ENCODE measurements at places on chromosomes 2 and 18.

DNA sequence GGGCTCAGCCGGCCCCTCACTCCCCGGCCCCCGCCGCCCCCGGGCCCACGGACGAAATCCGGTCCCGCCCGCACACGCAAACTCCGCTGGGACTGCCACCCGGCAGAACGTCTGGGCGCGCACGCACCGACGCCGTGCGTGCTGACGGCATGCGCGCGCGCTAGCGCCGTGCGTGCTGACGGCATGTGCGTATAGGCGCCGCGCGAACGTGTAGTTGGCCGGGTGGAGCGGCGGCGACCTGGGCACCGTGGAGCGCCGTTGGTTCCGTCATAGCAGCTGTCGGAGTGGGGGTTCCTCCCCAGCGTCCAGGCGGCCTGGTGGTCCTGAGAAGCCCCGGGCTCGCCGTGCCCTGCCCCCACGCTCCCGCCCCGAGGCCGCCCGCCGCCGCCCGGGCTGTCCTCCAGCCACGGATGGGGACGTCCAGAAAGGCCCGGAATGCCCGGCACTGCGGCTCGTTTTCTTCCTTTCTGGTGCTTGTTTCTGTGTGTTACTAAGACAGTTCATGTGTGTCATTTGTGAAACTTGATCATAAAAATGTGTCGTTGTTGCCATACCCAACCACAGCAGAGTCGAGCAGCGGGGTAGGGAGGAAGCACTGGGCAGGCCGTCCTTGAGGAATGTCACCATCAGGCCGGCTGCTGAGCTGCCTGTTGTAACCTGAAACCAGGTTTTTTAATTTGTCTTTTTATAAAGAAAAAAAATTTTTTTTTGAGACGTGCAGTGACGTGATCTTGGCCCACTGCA lies at the start of gene TXNL4A:
TXNL4A (minus strand) TSS at position 113 of the 744 bp plus-strand sequence. CDS start 171 bp downstream, outside the sequence.
- peak; percentile 76 for DNase-seq

DNA sequence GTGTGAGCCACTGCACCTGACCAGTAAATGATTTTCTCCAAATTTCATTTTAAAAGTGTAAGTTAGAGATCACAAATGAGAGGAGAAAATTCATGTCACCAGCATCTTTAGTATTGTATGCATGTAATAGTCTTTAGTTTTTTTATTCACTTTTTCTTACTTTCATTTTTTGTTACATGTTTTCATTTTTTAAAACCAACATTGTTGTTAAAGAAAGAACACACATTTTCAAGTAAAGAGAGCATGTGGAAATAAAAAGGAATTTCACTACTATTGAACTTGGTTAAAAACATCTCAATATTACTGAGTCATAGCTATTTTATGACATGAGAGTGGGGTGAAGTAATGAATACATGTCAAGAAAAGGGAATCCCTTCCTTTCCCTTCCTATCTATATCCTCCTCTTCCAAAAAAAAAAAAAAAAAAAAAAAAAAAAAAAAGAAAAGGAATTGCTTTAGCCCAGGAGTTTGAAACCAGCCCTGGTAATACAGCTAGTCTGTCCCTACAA lies 29.1 kb upstream of the PMAIP1 start:
- DNase-seq = no peak

- peak; percentile 30 for DNase-seq
Observed at GRCh38 chr18:21735452-21736015, 5.1 kb upstream of the MIB1 start.

- no peak for DNase-seq
Observed at GRCh38 chr18:26383454-26384270, 157.4 kb downstream of the TAF4B start.

DNA sequence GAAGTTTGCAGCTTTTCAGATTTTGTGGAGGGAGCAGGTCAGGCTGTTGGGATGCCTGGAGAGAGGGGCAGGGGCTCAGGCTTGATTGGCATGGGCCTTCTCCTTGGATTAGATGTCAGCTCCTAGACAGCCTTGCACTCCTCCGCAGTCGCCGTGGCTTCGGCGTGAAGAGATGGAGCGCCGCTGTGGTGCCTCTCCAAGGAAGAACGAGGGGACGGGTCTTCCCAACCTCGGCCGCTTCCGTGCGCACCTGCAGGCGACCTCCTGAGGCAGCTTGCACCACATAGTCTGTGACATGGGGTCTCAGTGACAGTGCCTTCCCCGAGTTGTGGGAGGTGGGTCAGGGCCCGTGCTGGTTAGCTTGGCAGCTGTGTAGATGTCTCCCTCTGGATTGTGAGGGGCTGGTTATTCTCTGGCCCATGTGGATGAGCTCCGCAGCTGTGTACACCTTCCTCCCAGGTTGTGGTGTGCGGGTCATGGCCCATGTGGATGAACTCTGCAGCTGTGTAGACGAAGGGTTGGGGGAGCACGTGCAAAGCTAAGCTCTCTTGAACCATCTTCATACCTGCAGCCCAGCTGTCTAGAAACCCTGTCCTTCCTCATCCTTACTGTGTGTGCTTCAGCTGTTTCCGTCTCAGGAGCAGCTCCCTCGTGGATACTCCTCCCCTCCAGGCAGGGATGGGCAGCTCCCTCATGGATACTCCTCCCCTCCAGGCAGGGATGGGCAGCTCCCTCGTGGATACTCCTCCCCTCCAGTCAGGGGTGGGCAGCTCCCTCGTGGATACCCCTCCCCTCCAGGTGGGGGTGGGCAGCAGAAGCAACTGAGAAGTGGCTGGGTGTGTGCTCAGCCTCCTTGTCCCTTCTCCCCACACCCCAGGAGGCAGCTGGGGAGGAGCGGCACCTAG lies 170.3 kb downstream of the LDLRAD4 start:
- no peak for DNase-seq

- no peak for DNase-seq
Observed at GRCh38 chr18:29608982-29609381, 1432.1 kb upstream of the CDH2 start.

DNA sequence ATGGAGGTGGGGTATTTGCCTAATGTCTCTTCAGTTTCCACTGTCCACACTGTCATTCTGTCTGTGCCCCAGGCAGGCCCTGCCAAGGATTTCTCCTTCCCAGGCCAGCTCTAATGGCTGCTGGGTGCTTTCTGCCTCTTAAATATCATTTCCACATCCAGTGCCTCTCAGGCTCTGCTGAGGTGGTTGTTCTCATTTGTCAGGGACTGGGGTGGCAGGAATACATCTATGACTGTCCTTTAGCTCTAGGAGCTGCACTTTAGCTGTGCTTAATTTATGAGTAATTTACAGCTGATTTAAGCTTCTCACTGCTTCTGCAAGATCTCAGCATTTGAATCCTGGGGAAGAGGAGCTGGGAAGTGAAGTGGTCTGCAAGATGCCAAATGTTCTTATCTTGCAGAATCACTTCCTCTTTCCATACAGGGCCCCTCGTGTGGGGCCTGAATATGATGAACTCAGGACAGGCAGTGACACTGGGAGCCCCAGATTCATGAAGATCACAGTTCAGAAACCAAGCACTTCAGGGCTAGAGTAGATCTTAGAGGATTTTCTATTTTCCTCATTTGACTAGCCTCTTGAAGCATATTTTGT lies 150.2 kb downstream of the FSHR start:
- DNase-seq = no peak

DNA sequence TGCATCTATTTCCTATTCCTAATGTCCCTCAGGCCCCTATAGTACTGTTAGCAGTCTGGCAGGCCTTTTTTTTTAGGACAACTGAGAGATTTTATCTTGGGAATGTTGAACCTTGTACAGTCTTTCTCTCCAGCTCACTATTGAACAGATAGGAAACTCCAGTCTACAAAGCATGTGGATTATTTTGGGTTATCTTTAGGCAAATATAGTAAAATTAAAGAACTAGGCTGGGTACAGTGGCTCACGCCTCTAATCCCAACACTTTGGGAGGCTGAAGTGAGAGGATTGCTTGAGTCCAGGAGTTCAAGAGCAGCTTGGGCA lies 102.7 kb downstream of the OSBPL6 start:
- no peak for DNase-seq

DNA sequence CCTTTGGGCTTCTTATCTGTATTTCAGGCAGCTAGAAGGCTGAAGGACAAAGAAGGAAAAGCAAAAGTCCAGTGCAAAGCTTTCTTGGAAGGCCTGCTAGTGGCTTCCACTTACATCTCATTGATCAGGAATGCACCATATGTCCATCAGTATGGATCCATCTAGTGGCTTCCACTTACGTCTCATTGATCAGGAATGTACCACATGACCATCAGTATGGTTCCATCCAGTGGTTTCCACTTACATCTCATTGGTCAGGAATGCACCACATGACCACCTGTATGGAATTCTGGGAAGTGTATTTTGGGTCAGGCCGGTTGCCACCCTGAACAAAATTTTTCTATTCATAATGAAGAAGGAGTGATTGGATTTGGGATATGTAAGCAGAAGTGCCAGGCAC lies 70.6 kb downstream of the LYPD6 start:
- no peak for DNase-seq

GRCh38 chr18:21257386-21257785 lies 15.4 kb downstream of the GREB1L start:
- DNase-seq = no peak

- DNase-seq = no peak
Observed at GRCh38 chr2:30264274-30264673, 32.9 kb downstream of the LBH start.

DNA sequence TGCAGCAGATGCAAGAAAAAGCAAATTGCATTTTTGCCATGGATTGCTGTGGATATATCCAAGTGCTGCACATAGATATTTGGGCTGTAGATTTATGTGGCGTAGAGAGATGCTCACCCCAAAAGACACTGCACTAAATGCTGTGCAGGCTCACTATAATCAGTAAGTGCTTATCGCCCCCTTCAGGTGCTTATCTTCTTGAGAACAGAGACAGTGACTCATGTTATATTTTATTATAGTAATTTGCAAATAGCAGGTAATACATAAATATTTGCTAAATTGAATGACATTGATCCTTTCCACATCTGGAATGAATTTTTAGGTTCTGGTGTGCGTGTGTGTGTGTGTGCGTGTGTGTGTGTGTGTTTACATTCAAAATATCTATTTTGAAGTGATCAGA lies 36.8 kb upstream of the PLEKHM3 start:
- DNase-seq = no peak

DNA sequence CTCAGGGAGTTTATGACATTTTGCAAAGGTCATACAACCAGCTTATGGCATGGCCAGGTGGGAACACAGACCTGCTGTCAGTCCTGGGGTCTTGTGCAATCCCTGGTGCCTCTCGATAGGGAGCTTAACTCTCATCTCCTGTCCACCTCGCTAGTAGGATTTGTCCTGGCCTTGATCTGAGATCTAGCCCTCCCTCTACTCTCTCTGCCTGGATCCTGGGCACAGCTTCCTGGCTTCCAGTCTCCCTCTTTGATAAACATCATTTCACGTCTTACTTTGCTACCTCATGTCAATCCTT lies 13.8 kb downstream of the GALR1 start:
- DNase-seq = no peak

DNA sequence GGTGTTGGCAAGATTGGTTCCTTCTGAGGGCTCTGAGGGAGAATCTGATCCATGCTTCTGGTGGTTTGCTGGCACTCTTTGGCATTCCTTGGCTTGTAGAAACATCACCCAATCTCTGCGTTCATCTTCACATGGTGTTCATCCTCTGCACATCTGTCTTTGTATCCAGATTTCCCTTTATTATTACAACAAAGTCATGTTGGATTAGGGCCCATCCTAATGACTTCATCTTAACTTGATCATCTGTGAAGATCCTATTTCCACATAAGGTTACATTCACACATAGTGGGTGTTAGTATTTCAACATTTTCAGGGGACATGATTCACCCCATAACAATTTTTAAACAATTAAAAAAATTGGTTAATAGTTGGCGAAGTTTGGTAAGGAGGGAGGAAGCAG lies 177.4 kb upstream of the CWC22 start:
- DNase-seq = no peak

- no peak for DNase-seq
Observed at GRCh38 chr2:22281033-22281432, 1103.9 kb upstream of the KLHL29 start.

DNA sequence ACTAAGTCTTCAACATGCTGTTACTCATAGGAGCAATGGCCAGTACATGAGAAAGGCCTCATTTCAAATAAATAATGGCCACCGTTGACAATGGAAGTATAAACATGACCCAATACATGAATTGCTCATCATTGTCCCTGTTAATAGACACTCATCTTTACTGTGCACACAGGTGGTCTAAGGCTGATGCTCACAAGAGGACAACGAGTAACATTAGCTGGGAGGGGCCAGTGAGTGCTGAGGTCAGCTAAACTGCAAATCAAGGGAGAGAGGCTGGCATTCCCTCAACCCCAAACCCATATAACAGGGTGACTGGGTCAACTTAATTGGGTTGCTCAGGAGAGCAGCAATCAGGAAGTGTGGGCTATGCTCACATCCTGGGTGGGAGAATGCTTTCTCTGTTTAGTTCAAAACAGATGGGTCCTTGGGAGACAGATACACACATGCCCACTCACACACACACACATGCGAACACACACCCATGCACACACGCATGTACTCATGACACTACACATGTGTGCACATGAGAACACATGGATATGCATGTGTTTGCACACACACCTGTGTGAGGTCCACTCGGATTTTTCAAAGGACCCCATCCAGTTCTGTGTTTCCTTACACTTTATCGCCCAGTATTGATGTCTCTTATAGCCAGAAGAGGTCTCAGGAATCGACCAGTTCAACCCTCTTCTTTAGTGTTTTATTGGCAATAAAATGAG lies 172.0 kb downstream of the INHBB start:
- no peak for DNase-seq

DNA sequence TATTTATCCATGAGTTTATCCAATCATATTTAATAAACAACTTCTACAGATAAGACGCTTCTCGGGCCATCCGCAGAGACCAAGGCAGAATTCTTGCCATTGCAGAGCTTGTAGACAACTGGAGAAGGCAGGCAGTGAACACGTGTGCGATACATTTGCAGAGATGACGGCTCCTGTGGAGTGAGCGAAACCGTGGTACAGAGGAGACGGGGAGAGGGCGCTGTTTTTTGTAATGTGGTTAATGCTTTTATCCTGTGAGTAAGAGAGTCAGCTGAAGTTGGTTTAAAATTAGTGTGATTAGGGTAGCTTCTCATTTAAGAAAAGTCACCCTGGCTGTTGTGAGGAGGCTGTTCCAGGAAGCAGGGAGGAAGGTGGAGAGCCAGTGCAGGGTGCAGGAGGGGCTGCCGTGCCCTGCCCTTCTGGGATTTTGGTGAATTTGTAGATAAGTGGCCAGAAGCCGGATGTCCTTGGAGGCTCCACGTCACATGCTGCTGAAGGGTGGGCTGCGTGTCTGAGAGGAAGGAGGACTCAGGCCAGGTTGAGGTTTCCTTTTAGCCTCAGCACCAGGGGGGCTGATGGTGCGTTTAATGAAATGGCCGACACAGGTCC lies 151.4 kb downstream of the SNTG2 start:
- DNase-seq = no peak
